ENCODE measurements at places on chromosomes 2 and 18. TPM values are rescaled to one million over a fixed set of nuclear protein-coding genes. Genes with fewer than 3 reads are reported as not detected.

DCC gene
- total RNA-seq = not detected

RAPGEF4 gene
- total RNA-seq = under 0.01 TPM

CRYBA2 gene
- not detected for total RNA-seq

NYAP2 gene
- total RNA-seq = not detected

REG1B gene
- not detected for total RNA-seq

SUPT7L gene
- 31.2 TPM for total RNA-seq

ATAD2B gene
- 11.7 TPM for total RNA-seq

LINC00305 gene
- not detected for total RNA-seq

All from subcutaneous preadipocyte (primary cell).